ENCODE measurements at places on chromosomes 11 and 22.
A peak's percentile ranks its signal among the peaks of the same experiment; 100 is the strongest.

GRCh38 chr11:58526721-58527120 lies 18.8 kb upstream of the OR5B21 start:
- DNase-seq: no peak

DNA sequence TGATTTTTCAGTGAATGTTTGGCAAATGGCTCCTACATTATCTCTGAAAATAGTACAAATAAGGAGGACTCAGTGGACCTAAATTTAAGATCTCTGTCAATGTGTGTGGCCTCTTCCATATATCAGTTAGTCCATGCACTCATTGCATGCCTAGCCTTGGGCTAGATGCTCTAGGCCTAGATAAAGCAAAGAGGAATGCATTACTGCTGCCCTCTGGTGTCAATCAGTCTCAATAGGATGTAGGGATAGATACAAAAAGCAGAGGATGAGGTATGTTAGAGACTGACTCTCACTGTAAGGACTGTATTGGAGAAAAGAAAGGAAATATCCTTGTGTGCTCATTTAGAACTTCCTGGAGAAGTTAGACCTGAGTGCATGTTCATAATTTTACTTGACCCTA lies 42.0 kb downstream of the MS4A2 start:
- no peak for DNase-seq

GRCh38 chr22:29882716-29883044 lies 294 bp upstream of the MTMR3 start:
- no peak for DNase-seq

DNA sequence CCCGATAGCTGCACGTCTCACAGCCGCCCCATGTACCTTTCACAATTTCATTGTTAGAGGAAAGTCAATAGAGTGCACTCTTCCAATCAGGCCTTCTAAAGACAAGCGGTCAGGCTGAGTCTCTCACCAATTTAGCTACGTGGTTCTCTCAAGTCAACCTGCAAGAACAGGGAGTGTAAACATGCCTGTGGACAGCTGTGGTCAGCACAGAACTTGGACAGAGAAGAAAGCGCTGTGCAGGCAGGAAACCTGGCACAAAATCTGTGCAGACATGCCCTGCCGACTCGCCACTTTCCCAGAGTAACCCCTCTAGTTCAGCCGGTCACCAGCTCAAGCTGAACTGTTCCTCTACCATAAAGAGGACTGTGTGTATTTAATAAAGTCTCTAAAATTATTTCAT lies 39.5 kb downstream of the CHKA start:
- DNase-seq: no peak

GRCh38 chr11:116840224-116840745 lies 2.9 kb upstream of the APOA1 start:
- no peak for DNase-seq

GRCh38 chr11:32435152-32435480 lies 223 bp downstream of the WT1 start:
- no peak for DNase-seq

GRCh38 chr11:133206313-133207005 lies 325.8 kb downstream of the OPCML start:
- no peak for DNase-seq

- no peak for DNase-seq
These were observed 34.1 kb upstream of the GLYATL1 start for GRCh38 chr11:58905011-58905720.

DNA sequence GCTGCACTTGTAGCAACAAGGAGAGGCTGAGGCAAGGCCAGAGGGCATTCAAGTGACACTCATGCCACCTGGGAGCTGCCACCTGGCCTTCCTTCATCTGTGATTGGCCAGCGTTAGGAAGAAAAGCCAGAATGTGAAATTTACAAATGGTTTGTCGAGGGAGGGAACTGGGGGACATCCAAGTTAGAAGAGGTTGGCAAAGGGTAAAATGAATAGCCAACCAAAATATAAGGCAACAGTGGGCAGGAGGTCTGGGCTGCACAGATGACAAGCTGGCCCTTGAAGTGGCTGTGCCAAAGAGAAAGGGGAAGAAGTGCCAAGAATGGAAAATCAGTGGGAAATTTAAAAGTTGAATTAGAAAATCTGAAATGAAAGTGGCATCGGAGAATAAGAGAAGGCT lies 221.4 kb downstream of the C11orf91 start:
- no peak for DNase-seq

GRCh38 chr11:111557425-111558111 lies 17.0 kb downstream of the LAYN start:
- no peak for DNase-seq

DNA sequence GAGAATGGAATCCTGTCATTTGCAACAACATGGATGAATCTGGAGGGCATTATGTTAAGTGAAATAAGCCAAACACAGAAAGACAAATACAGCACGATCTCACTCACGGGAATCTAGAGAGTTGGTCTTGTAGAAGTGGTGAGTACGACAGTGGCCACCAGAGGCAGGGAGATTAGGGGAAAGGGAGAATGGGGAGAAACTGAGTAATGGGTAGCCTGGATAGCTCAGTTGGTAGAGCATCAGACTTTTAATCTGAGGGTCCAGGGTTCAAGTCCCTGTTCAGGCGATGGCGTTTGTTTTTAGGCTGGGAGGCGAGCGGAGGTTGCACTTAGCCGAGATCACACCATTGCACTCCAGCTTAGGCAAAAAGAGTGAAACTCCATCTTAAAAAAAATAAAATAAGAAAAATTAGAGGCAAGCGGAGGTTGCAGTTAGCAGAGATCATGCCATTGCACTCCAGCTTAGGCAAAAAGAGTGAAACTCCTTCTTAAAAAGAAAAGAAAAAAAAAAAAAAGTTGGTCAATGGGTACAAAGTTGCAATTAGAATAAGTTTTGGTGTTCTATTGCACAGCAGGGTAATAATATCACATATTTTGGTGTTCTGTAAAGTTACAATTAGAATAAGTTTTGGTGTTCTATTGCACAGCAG lies 95.7 kb upstream of the UBASH3B start:
- no peak for DNase-seq

GRCh38 chr22:37818409-37819104 lies 4.6 kb upstream of the GALR3 start:
- peak; percentile 47 for DNase-seq

- no peak for DNase-seq
These were observed 1.1 kb downstream of the MLC1 start for GRCh38 chr22:50084080-50084477.

GRCh38 chr11:111148953-111149352 lies 96.6 kb upstream of the POU2AF2 start:
- no peak for DNase-seq

DNA sequence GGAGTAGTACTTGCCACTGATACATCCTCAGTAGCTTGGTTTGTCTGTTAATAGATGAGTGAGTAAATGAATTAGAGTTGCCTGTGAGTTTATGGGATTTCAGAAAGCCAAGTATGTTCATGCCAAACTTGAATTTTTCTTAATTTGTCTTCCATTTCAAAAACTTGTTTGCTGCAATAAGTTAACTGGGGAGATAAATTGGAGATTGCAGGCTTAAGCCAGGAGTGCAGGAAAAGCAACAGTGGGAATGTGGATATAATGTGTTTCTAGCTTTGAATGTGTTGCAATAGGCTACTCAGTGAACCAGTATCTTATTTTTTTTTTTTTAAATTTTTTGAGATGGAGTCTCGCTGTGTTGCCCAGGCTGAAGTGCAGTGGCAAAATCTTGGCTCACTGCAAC lies 8.2 kb downstream of the OSBP2 start:
- no peak for DNase-seq

GRCh38 chr22:36351921-36352802 lies 35.6 kb downstream of the MYH9 start:
- no peak for DNase-seq

DNA sequence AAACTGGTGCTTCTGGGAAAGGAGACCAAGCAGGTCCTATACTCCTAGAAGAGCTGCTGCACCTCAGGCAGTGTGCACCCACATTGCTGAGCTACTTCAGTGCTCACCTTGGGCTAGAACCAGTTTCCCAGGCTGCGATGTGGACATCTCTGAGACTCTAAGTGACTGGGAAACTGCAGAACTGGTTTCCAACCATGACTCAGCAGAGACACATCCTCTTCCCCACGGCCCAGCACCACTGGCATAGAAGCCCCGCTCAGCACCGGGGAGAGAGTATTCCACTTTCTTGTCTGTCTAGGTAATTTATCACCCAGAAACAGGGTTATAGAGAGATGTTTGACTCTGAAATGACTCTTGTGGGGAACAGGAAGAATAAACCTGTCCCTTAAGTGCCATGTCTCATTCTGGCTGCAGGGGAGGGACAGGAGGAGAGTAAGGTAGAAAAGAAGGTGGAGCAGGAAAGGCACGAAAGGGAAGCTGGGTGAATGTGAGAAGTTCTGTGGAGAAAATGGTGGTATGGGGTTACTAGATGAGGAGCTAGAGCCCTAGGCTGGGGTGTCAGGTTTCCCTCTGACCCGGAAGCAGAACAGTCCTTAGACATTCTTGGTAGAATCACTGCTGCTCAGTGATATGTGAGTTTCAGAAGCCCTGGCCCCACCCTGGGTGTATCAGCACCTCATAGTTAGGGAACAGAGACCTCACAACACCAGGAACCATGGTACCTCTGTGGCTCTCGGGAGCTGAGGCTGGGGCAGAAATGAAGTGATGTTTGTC lies 340.4 kb upstream of the NCAM1 start:
- DNase-seq: no peak

DNA sequence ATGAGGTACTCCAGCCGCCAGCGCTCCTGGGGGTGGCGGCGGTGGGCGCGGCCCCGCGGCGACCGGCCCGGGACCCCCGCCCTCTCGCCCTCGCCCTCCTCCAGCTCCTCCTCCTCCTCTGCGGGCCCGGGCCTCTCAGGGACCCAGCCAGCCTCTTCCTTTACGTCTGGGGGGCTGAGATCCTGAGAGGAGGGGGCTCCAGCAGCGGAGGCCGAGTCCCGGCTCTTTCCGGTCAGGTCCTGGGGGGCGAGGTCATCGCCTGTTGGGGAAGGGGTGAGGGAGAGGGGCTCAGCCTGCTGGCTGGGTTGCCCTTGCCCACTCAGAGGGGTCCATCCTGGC lies 4.3 kb downstream of the ZFTA start:
- no peak for DNase-seq

DNA sequence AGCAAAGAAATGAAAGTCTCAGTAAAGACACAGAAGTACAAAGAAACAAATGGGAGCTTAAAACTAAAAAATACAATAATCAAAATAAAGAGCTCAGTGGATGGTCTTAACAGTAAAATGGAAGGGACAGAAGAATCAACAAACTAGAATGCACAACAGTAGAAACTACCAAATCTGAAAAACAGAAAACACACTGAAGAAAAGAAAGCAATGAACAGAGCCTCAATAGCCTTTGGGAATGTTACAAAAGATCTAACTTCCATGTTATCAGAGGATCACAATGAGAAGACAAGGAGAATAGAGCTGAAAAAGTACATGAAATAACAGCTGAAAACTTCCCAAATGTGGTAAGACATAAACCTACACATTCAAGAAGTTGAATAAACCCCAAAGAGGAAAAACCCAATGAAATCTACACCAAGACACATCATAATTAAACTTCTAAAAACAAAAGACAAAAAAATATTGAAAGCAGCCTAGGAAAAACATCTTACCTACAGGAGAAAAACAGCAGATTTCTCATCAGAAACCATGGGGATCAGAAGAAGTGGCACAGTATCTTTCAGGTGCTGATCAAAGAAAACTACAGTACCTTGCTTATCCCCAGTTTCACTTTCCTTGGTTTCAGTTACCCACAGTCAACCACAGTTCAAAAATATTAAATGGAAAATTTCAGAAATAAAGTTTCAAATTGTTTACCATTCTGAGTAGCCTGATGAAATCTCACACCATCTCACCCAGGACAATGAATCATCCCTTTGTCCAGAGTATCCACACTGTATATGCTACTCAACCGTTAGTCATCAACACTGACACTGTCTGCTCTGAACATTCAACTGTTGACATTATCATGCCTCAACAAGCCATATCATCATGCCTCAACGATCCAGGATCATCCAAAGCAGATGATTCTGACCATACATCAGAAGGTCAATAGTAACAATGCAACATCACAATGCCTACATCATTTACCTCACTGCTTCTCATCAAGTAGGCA lies 22.2 kb downstream of the RRAS2 start:
- DNase-seq: no peak

DNA sequence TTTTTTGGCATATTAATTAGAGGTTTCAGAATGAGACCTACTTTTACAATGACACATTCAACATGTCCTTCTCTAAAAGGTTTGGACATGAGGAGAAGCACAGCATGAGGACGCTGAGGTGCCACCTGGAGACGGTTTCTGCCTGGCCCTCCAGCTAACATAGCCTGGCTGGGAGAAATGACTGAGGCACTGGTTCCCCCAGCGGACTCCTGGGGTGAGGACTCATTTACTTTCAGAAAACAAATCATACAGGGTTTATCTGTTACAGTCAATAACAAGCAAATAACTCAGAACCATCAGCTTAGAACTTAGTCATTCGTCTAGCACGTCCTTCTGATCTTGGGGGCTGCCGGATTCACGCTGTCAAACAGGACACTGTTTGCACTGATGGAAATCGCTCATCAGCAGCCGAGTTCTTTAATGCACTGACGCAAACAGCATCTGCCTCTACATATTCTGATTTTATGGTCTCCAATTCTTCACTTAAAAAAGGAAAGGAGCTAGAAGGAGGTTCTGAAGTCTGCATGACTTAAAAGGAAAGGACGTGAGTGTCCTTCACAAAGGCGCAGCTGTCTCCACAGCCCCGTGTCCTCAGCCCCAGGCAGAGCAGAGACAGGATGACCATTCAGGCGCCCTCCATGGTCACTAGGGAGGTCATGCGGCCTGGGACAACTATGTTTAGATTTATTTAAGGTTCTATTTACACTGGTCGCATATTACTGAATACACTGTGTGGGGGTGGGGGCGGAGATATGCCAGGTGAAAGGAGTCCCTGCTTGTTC lies 44.2 kb downstream of the CERK start:
- DNase-seq: no peak

DNA sequence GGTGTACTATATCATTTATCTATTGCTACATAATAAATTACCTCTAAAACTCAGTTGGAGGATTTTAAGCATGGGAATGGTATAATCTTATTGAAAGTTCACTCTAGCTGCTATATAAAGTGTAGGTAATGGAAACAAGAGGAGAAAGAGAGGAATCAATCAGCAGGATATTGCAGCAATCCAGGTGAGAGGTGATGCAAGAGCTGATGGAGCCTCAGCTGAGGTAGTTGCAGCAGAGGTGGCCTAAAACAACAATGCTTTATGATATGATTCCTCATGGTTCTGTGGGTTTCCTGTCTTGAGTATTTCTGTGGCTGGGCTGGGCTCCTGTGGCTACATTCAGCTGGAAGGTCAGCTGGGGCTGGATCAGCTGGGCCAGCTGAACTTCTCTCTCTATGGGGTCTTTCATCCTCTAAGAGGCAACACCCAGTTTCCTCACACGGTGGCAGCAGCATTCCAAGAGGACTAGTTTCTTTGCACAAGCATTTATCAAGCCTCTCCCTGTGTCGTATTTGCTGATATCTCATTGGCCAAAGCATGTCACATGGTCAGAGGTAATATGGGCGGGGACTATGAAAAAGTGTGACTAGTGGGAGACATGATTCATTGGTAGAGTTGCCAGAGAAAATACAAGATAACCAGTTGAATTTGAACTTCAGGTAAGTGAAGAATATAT lies 135.4 kb upstream of the LARGE1 start:
- no peak for DNase-seq

GRCh38 chr11:96113193-96113681 lies 189.3 kb upstream of the MTMR2 start:
- no peak for DNase-seq

All from activated effector memory CD4-positive, alpha-beta T cell treated with Interleukin-2 at 50 U/mL for 16 hours (primary cell).